Stimulated activated CD4-positive, alpha-beta T cell treated with anti-CD3 and anti-CD28 coated beads, Interleukin-1b, Interleukin-23, amount 100 ng/mL, for 4 hours (primary cell): ENCODE measurements at places on chromosomes 2 and 18.
A peak's percentile ranks its signal among the peaks of the same experiment; 100 is the strongest.

- DNase-seq = no peak
Observed at GRCh38 chr2:866009-866680, 84.5 kb upstream of the SNTG2 start.

DNA sequence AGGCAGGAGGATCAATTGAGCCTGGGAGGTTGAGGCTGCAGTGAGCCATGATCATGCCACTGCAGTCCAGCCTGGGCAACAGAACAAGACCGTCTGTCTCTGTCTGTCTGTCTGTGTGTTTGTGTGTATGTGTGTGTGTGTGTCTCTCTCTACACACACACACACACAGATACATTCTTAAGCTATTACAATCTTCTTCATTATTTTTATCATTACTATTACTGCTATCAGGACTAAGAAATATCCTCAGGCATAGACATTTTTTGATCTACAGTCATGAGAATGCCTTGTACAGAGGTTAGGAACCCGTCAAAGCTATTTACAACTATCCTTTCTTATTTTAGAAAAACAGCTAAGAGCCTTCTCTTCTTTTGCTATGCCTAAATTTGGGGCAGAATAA lies 207.4 kb downstream of the NEDD4L start:
- DNase-seq = no peak

DNA sequence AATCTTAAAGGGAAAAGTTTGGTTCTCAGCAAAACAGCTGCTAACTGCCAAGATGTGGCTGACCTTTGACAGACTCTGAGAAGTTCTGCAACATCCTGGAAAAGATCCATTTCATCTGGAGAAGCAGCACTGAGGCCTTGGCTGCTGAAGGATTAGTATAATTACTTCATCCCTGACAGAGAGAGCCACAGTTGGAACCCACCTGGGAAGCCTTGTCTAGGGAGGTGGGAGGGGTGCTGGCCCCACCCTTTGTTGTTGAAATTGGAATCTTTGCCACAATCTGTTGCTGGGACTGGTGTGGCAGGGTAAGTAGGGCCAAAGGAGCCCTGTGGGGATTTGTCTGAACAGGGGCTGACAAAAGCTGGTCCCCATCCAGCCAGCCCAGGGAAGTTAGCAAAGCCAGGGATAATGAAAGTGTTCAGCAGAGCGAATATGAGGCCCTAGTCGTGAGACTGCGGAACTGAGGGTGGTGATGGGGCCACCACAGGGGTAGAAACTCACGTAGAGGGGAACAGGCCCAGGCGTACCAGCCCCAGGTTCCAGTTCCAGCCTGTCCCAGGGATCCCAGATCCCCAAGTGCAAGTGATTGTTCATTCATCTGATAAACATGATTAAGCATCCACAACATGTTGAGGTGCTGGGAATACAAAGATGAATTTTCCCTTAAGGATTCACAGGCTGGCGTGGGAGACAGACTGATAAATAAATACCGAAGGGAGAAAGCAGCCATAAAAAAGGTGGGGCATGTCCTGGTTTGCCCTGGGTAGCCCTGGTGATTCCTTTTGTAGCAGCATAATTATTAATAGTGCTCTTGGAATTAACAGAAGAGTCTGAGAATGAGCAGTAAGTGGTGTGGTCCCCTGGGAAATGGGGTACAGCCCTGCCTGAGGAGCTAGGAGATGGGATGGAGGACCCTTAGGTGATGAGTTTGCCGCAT lies 60.0 kb downstream of the MYO1B start:
- DNase-seq = no peak

GRCh38 chr2:149651229-149651628 lies 63.7 kb upstream of the MMADHC start:
- DNase-seq = no peak

DNA sequence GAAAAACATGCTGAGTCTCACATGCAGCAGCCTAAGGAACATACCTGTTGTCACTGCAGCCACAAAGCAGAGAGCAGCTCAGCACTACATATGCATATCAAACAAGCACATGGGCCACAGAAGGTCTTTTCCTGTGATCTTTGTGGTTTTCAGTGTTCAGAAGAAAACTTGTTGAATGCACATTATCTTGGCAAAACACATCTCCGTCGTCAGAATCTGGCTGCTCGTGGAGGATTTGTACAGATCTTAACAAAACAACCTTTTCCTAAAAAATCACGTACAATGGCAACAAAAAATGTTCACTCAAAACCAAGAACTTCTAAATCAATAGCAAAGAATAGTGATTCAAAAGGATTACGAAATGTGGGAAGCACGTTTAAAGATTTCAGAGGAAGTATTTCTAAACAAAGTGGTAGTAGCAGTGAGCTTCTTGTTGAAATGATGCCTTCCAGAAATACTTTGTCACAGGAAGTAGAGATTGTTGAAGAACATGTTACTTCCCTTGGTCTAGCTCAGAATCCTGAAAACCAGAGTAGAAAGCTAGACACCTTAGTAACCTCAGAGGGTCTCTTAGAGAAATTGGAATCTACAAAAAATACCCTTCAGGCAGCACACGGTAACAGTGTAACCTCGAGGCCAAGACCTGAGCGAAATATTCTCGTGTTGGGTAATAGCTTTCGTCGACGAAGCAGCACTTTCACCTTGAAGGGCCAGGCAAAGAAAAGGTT lies 34.1 kb downstream of the ZNF407 start:
- no peak for DNase-seq

GRCh38 chr2:130823171-130823885 lies 13.4 kb upstream of the ARHGEF4 start:
- DNase-seq = no peak

DNA sequence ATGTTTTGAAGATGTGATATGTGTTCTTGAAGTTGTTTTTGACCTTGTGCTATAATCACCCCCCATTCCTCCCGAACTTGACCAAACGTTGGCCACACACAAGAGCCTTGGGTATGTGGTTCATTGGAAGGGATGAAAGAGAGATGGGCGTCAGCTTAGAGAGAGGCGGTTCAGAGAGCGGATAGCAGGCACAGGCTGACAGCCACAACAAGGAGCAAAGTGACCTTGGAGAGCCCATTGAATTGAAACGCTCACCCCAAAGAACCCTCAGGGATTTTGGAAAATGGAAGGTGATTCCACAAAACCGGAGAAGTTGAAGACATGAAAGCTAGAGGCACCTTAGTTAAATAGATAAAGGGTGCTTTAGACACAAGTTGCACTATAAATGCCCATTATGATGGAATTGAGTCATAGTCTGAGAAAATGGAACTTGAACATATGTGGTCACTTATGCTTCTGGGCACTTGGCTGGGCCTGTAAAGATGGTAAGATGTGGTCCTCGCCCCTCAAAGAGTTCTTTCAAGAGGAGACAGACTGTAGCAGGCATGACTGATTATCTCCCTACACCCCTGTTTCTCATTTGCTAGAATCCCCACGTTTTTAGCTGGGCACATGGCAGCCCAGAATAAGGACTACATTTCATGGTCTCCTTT lies 188.5 kb upstream of the HAAO start:
- DNase-seq = no peak

GRCh38 chr2:227884511-227884947 lies 13.1 kb downstream of the DAW1 start:
- peak; percentile 17 for DNase-seq

GRCh38 chr2:45962177-45962921 lies 310.9 kb downstream of the PRKCE start:
- no peak for DNase-seq

DNA sequence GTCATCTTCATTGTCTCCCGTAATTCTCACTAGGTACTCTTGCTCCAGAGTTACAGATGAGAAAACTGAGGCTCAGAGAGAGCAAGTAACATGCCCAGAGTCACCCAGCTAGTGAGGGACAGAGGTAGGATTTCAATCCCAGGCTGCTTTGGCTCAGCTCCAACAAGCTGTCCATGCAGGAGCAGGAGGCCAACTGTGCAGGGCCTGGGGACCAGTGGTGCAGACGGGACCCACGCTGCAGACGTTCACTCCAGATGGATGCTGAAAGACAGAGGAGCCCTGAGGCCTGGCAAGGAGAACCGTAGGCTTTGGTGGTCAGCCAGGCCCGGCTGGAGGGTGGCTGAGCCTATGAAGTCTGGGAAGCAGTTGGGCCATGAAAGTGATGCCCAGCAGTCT lies 102.6 kb downstream of the MCFD2 start:
- no peak for DNase-seq

DNA sequence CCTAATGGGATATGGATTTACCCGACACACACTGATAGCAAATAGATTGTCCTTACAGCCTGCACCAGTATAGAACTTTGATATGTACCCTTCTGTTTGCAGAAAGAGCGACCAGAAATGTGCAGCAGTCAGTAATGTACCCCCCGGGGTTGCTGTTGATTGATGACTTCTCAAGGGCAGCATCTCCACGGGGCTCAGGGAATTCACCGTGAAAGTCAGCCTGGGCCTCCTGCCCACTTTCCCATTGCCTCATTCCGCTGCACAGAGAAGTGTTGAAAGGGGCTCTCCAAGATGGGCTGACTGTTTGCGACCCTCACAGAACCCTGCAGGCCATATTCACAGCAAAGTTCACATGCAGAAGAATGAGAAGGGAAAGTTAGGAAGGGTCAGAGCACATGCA lies 241.3 kb downstream of the PRKCE start:
- DNase-seq = no peak

DNA sequence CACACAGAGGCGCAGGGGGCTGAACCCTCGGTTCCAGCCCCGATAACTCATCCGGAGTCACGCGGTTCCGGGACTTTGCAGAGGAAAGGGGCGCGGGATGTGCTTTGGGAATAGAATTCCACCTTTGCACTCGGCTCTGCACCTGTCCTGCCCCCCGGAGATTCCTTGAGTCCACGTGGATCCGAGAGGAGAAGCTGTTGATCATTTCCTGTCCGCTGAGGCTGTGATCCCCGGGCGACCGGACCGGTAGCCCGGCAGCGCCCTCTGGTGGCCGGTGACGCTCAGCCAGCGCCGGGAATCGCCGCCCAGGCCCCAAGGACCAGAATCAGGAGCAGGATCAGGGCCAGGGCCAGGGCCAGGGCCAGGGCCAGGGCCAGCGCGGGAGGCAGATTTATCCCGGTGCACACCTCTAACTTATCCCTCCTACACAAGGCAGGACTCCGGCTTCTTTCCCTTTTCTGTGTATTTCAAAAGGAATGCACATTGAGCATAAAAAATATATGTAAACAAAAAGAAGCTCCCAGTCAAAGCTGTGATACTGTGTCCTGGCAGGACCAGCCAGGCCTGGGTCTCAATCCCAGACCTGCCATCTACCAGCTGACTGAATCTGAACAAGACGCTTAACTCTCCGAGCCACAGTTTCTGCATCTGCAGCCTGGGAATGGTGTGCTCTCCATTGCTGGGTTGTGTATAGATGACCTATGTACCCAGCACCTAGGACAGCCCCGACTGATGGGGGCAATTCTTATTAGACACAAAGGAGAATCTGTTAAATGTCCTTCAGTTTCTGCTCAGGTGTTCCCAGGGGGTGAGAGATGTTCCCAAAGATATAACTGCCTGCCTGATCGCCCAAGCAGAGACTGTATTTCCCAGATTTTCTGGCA lies 8.5 kb upstream of the SPATA3 start:
- DNase-seq = peak; percentile 80

- no peak for DNase-seq
Observed at GRCh38 chr2:191212119-191212518, 33.1 kb upstream of the MYO1B start.

DNA sequence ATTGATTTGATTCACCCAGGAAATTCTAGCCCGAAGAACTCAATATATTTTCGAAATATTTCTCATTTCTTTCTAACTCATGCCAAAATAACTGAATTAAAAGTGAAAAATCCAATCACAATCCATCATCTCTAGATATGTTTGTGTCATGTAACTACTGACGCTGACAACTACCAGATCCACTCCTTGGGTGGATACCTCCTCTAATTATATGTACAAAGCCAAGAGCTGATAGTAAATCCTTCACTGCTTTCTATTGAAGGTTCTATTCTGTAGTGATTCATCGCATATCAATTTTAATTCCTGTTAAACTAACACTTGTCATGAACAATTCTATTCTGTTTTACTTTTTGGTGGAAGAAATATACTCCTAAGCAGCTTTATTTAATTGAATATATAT lies 1056.6 kb upstream of the NXPH2 start:
- no peak for DNase-seq

- no peak for DNase-seq
Observed at GRCh38 chr18:35707674-35708073, 126.1 kb downstream of the GALNT1 start.

DNA sequence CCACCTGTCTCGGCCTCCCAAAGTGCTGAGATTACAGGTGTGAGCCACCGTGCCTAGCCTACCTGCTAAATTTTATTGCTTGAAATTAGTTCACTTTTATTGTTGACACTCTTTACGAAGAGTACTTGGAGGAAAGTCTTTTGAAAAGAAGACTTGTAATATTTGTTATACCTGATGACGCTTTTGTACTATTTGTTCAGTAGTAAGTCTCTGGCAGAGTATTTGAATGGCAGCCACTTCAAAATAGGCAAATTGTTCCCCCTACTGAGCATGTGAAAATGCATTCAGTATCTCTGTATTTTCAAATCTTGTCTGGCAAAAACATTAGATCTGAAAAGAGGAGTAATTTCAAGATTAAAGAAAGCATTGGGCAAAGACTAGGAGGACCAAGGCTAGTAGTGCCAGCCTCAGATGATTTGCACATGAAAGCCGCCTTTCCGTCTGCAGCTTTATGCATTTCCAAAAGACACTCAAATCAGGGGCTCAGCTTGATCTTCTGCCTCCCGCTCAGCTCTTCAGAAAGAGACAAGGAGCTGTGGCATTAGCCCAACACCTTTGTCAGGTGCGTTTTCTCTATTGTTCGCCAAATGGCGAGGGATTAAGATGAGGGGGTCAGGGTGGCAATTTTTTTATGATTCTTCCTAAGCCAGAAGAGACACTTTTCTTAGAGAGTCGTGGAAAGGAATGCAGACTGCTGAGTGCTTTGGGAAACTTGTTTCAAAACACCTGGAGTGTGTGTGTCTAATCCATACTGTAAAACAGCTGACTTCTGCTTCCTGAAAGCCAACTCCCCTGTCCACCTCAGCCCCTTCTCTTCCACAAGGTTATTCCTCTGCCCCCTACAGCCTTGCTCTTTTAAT lies 18.8 kb upstream of the FOXI3 start:
- no peak for DNase-seq

DNA sequence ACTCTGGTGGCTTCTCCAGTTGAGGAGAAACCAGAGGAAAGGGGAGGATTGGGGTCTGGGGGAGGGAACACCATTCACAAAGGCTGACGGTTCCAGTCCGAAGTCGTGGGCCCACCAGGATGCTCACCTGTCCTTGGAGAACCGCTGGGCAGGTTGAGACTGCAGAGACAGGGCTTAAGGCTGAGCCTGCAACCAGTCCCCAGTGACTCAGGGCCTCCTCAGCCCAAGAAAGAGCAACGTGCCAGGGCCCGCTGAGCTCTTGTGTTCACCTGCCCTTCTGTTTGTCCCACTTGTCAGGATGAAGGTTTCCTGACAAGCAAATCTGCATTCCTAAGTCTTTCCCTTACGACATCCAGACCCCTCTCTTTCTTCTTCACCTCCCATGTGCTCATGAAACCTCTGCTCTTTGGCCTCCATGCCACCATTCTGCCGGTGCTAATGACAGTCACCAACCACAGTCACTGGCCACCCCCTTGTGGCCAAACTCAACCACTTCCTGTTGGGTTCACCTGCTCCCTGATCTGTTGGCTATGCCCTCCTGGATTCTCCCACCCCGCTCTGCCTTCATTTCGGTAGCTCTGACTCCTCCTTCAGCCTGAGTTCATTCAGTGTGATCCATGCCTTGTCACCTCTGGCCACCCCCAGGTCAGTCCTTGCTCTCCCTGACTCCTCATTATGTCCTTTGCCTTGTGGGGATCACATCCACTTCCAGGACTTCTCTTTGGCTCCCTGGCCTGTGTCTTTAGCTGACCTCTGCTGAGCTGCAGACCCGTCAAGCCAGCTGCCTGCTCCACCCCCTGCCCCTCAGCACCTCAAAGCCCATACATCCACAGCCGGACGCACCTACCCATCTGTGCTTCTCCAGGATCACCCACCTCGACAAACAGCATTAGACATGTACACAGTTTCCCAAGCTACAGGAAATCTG lies 17.6 kb downstream of the EMX1 start:
- DNase-seq = no peak
